ENCODE measurements at places on chromosomes 4 and X.

DNA sequence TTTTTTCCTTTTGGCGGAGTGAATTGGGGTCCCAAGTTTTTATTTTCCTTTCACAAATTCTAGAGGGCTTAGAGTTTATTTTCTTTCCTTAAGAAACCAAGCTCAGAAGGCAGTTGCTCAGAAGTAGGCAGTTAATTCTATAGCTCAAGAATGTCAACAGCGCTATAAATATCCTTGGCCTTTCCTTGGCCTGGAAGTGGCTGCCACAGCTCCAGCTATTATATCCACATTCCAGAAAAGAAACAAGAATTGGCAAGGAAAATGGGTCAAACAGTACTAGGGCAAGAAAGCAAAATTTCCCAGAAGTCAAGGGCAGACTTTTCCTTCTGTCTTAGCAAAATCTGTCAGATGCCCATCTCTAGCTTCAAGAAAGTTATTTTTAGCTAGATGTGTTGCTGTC is 31.0 kb downstream of the SLC10A6 start:
- DNase-seq: no peak

- no peak for DNase-seq
Observed at GRCh38 chr4:83753260-83753659, 217.4 kb downstream of the GPAT3 start.

DNA sequence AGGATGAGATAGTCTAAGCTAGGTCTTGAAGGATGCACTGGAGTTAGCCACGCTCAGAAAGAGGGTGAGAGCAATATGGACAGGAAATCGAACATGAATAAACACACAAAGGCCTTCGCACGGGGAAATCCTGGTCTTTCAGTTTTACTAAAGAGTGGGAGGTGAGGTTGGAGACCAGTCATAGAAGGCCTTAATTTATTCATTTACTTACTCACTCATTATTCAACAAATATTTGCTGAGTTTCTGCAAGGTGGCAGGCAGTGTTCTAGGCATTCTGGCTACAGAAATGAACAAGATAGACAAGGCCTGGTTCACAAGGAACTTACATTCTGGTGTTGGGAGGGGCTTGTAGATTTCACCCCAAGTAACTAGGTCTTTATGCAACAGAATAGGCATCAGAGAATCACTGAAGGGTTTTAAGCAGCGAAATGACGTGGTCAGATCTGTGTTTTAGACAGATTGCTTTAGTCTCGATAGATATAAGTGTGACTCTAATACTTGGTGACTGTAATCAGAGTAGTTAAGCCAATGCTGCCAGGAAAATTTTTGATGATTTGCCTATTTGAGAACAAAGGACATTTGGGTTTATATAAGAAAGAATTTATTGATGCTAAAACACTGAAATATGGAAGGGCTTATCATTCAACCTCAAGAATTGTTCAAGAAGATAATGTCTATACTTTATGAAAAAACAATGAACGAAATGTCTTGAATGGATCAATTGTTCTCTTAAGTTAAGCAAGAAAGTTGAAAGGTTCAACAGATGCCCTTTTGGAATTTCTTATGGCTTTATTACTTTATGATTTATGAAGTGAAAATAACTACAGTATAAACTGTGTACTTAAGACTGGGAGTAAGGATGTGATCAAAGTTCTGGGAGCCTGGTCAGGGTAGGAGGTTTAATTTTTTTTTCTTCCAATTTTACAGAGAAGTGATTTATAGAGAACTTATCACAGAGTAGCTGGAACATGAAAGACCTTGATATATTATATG is 184.4 kb upstream of the CASK start:
- no peak for DNase-seq

- no peak for DNase-seq
Observed at GRCh38 chr4:176758731-176759130, 34.0 kb downstream of the VEGFC start.

DNA sequence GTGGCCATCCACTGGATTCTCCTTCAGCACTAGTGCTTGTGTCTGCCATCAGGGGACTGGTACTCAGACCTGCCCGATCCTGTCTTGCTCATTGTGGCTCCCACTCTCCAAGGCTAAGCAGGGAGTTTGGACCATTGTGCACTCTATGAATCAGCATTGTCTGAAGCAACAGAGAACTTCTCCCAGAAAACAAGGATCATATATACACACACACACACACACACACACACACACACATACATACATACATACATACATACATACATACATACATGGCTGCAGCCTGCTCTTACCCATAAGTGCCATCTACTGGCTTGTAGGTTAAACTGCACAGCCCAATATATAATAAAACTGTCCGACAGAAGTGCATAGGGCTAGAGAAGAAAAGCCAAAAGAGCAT is 345.3 kb upstream of the LCORL start:
- peak; percentile 58 for DNase-seq

GRCh38 chrX:71214604-71215337 is 8.3 kb upstream of the GJB1 start:
- DNase-seq: no peak

DNA sequence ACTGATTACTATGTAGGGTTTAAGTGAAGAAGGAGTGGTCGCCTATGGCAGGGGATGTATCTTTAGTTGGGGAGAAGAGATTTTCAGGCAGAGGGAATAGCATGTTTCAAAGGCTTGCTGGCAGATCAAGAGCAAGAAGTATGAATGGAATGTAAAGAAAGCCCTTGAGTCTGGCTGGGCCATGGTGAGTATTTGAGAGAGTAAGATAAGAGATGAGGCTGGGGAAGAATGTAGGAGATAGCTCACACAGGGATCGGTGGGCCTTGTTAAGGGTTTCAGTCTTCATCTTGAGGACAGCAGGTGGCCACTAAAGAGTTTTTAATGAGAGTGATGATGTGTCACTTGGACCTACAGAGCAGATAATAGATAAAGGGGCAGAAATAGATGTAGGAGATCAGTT is 319.1 kb upstream of the RPS6KA3 start:
- no peak for DNase-seq

DNA sequence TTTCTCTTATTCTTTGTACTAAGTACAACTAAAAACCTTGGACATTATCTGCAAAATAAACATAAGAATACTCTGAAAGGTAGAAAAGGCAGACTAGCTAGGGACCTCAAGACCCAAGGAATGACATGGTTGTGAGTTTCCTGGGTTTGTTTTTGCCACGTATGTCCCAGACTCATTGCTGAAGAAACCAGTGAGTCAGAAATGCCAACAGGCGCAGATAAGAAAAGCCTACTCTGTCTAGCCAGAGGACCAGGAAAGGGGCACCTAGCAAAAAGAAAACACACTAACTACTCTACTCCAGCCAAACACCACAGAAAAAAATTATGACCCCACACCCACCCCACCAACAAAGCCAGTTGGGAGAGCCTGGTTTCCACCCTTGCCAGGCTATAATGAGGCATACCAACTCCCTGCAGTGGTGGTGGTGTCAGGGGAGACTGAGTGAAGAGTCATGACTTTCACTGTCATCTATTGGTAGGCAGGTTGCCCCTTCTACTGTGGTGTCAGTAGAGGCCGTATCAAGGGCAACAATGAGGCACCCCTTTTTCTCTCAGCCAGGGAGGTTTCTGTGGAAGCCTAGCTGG is 10.9 kb downstream of the MTMR1 start:
- no peak for DNase-seq

DNA sequence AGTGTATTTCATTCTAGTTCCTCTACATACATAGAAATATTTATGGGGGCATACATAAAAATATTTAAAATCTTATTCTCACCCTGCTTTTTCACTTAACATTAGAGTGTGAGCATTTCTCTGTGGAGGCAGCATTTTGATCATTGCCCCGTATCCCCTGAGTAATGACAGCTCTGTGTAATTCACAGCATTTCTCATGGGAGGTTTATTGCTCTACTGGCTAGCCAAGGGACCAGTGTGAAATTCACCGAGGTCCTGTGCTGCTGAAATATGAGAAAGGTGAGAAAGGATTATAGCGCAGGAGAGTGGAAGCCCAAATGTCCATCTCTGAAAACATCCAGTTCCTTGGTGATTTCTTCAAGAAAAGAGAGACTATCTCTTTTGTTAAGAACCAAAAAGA is 22.9 kb downstream of the PDGFC start:
- no peak for DNase-seq

DNA sequence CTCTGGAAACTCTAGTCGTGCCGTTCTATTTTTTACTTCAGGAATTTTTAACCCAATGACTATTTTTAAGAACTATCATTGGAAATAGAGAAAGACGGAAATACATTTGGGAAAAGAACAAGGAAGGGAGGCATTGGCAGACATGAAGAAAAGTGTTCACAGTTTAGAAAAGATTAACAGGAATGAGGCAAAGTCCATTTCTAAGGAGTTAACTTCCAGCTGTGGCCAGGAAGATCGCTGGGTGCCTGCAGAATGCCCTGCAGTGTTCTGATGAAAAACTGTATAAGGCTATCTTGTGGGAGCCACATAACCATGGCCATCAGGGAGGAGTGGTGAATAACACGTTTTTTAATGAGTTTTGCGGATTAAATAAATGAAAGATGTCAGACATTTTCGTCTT is 150.6 kb upstream of the VCX3A start:
- DNase-seq: no peak

- no peak for DNase-seq
Observed at GRCh38 chr4:55086578-55086977, 38.8 kb downstream of the KDR start.

- no peak for DNase-seq
Observed at GRCh38 chr4:116217781-116218180, 867.6 kb downstream of the TRAM1L1 start.

- no peak for DNase-seq
Observed at GRCh38 chrX:124232523-124233201, 99.8 kb upstream of the TEX13D start.

GRCh38 chr4:40825014-40825838 is 75.5 kb downstream of the NSUN7 start:
- no peak for DNase-seq

DNA sequence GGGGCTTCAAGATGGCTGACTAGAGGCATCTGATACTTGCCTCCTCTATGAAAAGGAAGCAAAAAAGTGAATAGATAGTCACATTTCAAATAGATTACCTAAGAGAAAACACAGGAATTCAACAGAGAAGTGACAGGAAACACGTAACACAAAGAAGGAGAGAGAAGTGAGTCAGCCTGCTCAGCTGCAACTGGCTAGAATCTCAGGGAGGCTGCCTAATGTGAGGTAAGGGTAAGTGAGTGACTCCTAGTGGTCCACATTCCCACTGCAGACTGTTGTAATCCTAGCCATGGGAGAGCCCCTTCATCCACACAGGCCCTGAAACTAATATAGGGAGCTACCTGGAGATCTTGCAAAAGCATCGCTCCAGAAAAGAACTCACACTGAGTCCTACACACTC is 179.2 kb downstream of the SLC7A11 start:
- DNase-seq: no peak

DNA sequence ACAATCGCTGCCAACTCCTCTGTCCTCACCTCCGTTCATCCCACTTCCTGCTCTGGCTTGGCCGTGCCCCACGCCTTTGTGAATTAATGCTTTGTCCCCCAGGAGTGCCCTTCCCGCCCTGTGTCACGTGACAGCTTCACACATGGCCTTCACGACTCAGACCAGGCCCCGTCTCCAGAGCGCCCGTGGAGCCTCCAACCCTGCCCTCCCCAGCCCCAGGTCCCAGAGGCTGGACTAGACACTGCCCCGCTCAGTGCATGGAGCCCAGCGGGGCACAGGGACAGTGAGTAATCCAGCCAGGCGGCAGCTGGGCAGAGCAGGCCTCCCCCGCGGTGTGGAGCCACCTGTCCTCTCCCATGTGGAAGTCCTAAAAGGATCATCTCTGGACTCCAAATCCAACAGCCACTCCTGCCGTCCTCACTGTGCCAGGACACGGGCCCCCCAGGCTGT is 7.4 kb downstream of the ADRA2C start:
- no peak for DNase-seq

DNA sequence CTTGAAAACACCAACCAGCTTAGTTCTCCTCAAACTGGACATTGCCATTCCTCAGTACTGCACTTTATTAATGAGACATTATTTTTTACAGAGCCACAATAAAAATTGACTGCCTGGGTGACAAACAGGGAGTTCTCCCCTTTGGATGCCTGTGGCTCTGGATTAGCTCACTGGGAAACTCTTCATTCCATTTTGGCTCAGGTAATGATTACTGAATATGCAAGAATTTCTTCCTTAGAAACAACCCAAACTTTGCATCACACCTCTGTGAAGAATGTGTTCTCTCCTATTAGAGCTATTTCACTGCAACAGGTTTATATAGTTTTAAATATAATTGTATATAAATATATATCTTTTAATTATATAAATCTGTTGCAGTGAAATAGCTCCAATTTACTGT is 2065.8 kb downstream of the ARAP2 start:
- no peak for DNase-seq

DNA sequence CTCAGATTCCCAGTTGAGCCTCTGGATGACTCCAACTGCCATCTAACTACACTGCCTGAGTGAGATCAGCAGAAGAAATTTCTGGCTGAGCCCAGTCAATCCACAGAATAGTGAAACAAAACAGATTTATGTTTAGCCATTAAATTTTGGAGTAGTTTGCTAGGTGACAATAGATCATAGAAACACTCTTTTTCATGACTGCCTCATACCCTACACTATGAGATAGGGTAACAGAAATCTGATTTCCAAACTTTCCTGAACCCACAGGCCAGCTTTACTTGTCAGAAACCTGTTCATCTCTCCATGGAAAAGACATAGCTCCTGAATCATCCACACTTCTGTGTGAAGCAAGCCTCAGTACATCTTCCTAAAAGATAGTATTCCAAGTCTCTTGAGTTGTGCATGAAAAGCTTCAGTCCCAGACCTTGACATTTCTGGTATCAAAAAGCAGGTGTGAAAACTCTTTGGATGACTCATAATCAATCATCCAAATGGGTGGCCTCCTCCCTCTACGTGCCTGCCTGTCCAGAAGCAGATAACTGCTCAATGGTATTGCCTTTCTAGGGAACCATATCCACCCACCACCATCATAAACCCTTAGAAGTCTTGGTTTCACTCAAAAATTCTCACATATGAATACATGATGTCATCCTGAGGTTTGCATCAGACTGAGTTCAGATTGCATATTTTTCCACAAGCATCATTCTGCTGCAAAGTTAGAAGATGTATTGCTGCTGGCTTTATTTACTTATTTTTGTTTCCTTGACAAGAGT is 47.5 kb upstream of the RAP2C start:
- no peak for DNase-seq

DNA sequence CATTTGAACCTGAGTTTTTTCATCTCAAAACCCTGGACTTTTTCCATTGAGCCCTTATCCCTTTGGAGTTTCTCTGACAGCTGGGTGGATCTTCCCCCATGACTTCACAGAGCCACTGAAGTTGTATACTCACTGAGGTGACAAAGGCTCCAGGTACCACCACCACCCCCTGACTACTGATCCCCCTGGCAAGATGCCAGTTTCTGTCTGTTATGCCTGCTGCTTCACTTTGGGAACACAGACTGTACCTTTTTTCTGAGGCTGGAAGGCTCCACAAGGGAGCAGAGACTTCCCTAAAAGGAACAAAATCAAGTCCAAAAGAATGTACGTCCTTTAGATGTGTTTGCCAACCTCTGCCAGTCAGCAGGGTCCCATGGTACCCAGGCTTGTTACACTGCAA is 160.3 kb upstream of the JADE1 start:
- no peak for DNase-seq

- DNase-seq: peak; percentile 46
Observed at GRCh38 chr4:3879681-3880614, 113.8 kb downstream of the ADRA2C start.

- no peak for DNase-seq
Observed at GRCh38 chrX:134006484-134007161, 21.2 kb upstream of the GPC3 start.

Data from NAMALWA (cell line).